ENCODE measurements at places on chromosomes 4 and X. TPM values are rescaled to one million over a fixed set of nuclear protein-coding genes. Genes with fewer than 3 reads are reported as not detected.

DNA sequence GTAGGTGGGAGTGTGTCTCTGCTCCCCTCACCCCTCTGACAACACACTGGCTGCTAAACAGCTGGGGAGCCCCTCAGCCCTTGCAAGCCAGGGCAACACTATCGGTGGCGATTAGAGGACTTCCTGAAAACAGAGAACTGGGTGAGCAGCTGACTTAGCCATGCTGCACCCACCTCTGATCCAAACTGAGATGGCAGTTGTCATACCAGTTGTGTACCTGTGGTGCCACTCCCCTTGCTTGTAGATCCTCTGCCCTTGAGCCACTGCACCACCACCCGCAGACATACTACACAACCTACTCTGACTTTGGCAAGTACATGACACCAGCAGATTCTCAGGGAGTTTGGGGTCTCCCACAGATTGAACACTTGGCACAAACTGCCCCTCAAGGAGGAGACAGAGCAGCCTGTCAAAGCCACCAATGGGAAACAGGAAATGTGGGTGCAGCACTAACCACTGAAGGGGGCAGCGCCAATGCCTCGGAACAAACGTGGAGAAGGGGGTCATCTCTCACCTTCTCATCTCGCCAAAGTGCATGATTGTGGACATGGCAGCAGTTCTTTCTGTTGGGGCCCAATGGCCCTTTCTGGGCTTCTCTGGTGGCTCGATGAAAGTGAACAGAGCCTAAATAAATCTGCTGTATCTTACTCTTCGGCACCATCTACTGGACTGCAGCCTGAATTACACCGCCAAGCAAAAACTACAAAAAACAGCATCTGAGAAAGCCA is 119.8 kb downstream of the NEK1 start:
- peaks cover 44% of the 10 kb centered on the region for H3K36me3 ChIP-seq
- no peak for DNase-seq
- no peak overlapping the region for H3K27ac ChIP-seq
- H3K4me1 ChIP-seq, result no peaks in the 10 kb centered on the region
- no peaks in the 10 kb centered on the region for H3K27me3 ChIP-seq

- H3K36me3 ChIP-seq, result no peaks in the 10 kb centered on the region
- no peaks in the 10 kb centered on the region for H3K27me3 ChIP-seq
- no peak for DNase-seq
- H3K27ac ChIP-seq, result no peak overlapping the region
- no peak overlapping the region for H3K4me3 ChIP-seq
Observed at GRCh38 chr4:130705023-130705422, 1609.1 kb downstream of the C4orf33 start.

GRCh38 chrX:370244-370962 is 16.3 kb downstream of the PPP2R3B start:
- no peak for DNase-seq
- no peak overlapping the region for H3K27ac ChIP-seq

- H3K27ac ChIP-seq, result no peak overlapping the region
- DNase-seq, result no peak
- H3K27me3 ChIP-seq, result no peaks in the 10 kb centered on the region
- peaks cover 3% of the 10 kb centered on the region for H3K4me1 ChIP-seq
- no peaks in the 10 kb centered on the region for H3K36me3 ChIP-seq
Observed at GRCh38 chr4:10866666-10867065, 182.1 kb upstream of the CLNK start.

GRCh38 chr4:110108422-110108821 is 90.0 kb downstream of the ELOVL6 start:
- DNase-seq, result no peak
- no peak overlapping the region for H3K4me3 ChIP-seq
- peaks cover 2% of the 10 kb centered on the region for H3K36me3 ChIP-seq
- H3K27ac ChIP-seq, result no peak overlapping the region

Gene S100G
- total RNA-seq, result not detected

Gene SHROOM4
- total RNA-seq, result 15.4 TPM

DNA sequence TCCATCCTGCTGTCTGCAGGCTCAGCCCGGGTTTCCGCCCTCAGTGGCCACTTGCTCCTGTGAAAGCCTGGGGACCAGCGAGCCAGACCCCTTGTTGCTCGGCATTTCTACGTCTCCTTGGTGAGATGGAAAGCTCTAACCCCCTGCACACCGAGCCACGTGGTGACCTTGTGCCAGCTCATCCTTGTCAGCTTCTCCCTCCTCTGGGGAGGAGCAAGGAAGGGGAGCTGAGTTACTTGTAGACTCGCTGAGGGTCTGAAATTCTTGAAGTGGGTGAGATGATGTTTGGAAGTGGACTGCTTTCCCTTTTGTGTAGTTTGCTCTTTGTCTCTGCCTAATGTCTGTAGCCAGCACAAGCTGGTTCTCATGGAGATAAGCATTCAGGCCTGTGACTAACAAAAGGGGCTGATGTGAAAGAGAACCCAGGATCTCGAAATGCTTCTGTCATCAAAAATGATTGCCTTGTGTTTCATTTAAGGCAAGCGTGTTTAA is 29.3 kb downstream of the RGS12 start:
- H3K27me3 ChIP-seq, result no peaks in the 10 kb centered on the region
- no peak for DNase-seq
- peaks cover 41% of the 10 kb centered on the region for H3K36me3 ChIP-seq
- peaks cover 8% of the 10 kb centered on the region for H3K4me1 ChIP-seq
- H3K27ac ChIP-seq, result peak overlapping the region; percentile 51
